ENCODE measurements at places on chromosomes 2 and 18.

- no peak for DNase-seq
These were observed 24.0 kb upstream of the ARPC2 start for GRCh38 chr2:218192902-218193430.

GRCh38 chr18:32301976-32302743 is 112.3 kb downstream of the MEP1B start:
- no peak for DNase-seq

- no peak for DNase-seq
These were observed 76.4 kb upstream of the ZEB2 start for GRCh38 chr2:144596073-144596871.

GRCh38 chr18:42048158-42048557 is 93.1 kb downstream of the PIK3C3 start:
- no peak for DNase-seq

DNA sequence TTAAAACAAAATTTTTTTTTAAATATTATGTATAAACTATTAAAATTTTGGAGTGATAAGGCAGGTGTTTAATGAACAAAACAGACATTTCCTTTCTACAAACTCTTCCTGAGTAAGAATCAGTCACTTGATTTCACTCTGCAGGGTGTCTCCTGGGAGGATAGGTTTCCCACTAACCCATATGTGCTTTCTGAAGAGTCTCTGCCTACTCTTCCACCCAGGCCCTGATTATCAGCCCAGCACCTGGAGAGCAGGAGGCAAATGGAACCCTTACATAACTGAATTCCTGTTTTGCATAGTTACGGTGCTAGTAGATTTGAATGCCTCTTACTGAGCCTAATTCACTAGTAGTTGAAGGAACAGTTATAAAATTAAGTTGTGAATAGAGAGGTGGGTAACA is 1718.6 kb downstream of the SUCLG1 start:
- DNase-seq, result no peak

DNA sequence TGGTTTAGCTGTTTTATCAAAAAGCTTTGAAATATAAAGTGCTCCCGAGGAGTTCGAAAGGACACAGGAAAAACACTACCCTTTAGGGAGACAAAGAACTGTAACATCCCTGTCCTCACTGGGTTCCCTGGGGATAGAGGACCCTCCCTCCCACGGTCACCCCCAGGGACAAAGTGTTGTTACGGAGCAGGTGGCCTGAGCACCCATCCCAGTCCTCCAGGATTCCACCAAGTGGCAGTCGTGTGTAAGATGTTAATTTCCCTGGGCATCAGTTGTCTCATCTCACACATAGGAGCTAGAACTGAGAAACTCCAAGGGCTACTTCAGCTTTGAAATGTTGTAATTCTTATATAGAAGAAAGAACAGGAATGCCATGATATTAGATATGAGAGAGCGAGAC is 137.7 kb downstream of the ALK start:
- DNase-seq, result no peak

DNA sequence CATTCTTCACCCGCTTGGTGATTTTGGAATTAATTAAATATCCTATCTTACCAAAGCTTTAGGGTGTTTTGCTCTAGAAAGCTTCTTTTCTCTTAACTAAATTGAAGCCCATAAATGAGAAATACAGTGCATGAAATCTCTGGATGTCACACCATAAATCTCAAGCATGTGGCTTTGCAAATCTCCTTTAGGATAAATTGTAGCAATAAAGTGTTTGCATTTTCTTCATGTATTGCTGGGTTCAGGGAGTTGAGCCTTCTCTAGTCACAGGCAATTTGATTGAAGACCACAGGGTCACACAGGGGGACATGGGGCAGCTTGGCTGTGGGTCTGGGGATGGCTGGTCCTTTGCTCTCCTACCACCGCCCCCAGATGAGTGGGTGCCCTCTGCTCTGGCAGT is 364.2 kb downstream of the CLIP4 start:
- DNase-seq, result no peak

DNA sequence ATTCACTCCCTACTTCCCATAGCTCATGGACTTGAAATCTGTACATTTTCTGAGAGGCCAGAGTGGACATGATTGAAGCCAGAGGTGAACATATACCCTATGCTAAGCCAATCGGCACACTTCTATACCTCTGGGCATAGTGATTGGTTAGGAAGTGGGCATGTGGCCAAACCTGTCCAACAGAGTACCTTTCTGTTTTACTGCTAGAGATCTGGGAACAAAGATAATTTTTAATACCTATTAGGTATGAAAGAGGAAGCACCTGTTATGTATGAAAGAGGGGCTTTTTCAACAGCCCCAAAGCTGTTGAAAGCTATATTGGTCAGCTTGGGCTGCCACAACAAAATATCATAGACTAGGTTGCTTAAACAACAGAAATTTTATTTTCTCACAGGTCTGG is 27.7 kb downstream of the METTL8 start:
- no peak for DNase-seq

DNA sequence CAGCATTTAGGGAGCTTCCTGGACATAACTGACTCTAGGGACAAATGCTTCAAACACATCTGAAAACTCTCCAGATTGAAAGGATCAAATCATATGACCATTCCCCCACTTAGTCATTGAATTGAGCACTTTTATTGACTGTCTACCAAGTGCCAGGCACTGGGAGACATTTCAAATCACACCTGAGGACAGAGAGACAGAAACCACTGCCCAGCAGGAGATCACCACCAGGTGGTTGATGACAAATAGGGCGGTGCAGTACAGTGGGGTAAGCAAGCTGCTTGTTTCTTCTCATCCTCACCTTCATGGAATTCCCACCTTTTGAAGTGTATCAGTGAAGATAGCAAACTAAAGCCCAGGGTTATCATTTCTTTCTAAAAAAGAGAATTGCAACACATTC is 19.0 kb upstream of the CXCR4 start:
- no peak for DNase-seq

- DNase-seq, result no peak
These were observed 12.4 kb downstream of the POU3F3 start for GRCh38 chr2:104866122-104866864.

DNA sequence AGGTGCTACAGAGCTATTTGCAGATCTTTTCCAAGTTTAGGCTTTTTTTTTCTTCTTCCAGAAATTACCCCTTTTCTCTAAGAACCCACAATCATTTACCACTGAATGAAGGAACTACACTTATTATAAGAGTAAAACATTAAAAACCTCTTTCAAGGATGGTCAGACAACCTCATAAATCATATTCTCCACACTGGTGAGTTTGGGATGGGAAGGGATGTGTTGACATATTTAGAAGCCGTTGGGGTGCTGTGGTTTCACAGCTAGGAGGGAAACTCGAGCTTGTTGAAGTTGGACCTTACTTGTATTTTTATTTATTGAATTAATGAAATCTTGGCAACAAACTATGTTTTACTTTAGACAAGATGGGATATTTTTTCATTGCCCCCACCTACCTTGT is 289.4 kb upstream of the MEIS1 start:
- DNase-seq, result no peak

DNA sequence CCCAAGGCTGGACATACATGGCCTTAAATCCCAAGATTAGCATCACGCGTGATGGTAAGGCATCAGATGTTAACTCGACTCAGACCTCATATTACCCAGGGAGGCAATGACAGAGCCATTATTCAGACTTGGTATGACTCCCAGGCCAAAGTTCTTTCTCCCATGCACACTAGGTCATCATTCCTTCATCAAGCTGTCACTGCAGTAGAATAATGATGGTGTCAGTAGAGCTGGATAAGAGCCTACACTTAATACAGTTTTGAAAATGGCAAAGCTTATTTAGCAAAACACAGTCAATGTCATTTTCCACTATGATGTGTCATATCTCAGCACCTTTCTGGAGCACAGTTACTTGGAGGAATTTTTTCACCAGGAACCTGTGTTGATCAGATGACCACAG is 663.3 kb downstream of the SUCLG1 start:
- DNase-seq, result no peak

- no peak for DNase-seq
These were observed 13.1 kb downstream of the RNU2-63P start for GRCh38 chr2:88003074-88003755.

GRCh38 chr2:39781697-39782096 is 2.6 kb upstream of the THUMPD2 start:
- no peak for DNase-seq

GRCh38 chr18:49476664-49477411 is 10.2 kb downstream of the C18orf32 start:
- DNase-seq, result no peak

DNA sequence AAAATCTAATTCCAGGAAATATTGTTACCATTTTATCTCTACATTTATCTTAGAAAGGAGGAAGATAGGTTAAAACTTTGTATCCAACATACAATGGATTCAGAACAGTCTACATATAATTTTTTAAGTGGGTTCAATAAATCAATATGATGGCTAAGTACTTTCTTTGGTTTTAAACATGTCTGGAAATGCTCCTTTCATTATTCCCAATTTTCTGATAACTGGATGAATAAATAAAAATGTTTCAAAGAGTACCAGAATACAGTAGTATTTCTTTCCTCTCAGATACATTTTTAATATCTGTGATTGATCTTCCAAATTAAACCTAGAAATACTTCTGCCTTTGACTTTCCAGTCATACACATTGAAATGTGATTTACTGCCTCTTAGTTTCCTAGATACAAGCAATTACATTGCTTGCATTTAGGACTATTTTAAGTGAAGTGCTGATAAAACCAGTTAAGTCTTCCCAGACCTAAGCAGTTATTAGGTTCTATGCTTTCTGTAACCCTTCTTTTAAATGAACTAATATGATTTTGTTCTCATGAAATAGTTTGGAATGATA is 283.5 kb downstream of the CCDC178 start:
- DNase-seq, result no peak

DNA sequence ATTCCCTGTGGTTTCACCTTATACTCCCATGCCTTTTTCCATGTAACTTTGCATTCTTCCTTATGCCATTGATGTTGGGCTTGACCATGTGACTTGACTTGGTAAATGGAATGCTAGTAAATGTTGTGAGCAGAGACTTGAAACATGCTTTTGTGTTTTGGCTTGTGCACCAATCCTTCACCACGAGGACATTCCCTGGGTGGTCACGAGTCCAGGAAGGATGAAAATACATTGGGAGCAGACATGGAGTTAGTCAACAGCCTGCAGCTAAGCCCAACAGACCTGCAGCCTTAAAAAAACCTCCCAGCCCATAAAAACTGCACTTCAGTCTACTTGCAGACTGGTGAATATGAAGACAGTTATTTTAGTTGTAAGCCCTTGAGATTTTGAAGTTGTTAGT is 116.5 kb upstream of the SPATS2L start:
- DNase-seq, result no peak

GRCh38 chr2:7450188-7450832 is 533.1 kb downstream of the RNF144A start:
- DNase-seq, result no peak

All from stimulated activated CD4-positive, alpha-beta T cell treated with anti-CD3 and anti-CD28 coated beads, TNF-alpha, amount 100 ng/mL, for 1 hour (primary cell).